Esophagus squamous epithelium (tissue), 5 donors: ENCODE measurements at places on chromosomes 5 and 9. TPM values are rescaled to one million over a fixed set of nuclear protein-coding genes. Genes with fewer than 3 reads are reported as not detected.

GRCh38 chr5:151900891-151901290, 23.8 kb downstream of the GLRA1 start:
- H3K4me1 ChIP-seq, result peaks cover 15% of the 10 kb centered on the region
- H3K27me3 ChIP-seq, result no peaks in the 10 kb centered on the region
- no peak for DNase-seq
- no peak overlapping the region for H3K27ac ChIP-seq
- H3K36me3 ChIP-seq, result no peaks in the 10 kb centered on the region
- no peak overlapping the region for H3K4me3 ChIP-seq

DNA sequence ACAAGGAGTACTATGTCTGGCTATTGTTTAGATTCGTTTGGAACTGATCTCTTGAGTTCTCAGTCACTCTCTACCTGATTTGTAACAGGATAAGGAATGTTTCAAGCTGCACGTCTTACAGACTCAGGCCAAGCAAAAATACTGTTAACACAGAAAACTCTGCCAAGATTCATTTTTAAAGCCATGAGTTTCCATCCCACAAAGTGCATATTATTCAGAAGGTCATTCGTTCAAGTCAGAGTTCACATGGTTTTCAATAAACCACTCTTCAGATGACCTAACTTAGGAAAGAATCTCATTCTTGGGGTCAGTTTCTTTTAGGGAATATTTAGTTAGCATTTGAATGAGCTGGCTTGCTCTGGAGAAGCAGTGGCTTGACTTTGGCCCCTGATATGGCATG, 49.3 kb downstream of the F2R start:
- H3K4me3 ChIP-seq, result no peak overlapping the region
- H3K27me3 ChIP-seq, result no peaks in the 10 kb centered on the region
- no peaks in the 10 kb centered on the region for H3K4me1 ChIP-seq
- no peak for DNase-seq

DNA sequence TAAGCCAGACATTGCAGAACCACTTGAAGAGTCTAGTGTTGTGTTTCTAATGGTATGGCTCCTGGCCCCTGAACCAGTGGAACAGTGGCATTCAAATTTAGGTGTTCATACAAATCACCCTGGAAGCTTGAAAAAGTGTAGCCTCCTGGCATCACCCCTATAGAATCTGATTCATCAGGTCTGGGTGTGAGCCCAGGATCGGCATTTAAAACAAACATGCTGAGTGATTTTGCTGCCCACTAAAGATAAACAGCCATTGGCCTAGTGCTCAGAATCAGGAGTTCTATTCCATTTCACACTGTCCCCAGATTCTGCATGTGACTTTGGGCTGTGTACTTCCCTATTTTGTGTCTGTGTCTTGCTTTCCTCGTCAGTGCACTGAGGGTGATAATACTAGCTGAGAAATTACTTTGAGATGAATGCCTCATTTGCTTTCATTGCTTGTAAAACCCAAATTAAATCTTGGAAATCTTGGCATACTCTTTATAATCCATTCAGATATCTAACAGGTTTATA, 241.5 kb upstream of the CLINT1 start:
- no peaks in the 10 kb centered on the region for H3K27me3 ChIP-seq
- H3K4me1 ChIP-seq, result no peaks in the 10 kb centered on the region
- H3K27ac ChIP-seq, result no peak overlapping the region

DNA sequence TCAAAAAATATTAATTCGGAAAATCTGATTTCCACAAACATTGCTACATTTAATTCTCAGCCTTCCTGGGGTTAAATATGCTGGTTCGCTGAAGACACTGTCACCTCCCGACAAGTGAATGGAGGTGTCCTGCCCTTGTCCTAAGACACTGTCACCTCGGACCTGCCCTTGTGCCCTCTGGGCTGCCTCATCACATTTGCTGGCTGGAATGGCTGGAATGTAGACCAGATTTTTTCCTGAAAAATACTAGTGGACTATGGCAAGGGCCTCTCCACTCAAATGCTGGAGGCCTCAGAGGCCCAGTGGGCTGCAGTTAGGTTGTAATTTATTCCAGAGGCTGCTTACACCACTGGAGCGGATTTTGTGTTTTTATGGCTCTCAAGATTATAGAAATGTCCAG, 28.2 kb downstream of the CACNA1B start:
- peaks cover 38% of the 10 kb centered on the region for H3K27me3 ChIP-seq
- H3K36me3 ChIP-seq, result no peaks in the 10 kb centered on the region
- no peaks in the 10 kb centered on the region for H3K4me1 ChIP-seq
- DNase-seq, result no peak
- no peak overlapping the region for H3K27ac ChIP-seq

- no peak overlapping the region for H3K4me3 ChIP-seq
- H3K27ac ChIP-seq, result peak overlapping the region; percentile 37
- DNase-seq, result no peak
These were observed 50.5 kb downstream of the HACD4 start for GRCh38 chr9:20980832-20981455.

DNA sequence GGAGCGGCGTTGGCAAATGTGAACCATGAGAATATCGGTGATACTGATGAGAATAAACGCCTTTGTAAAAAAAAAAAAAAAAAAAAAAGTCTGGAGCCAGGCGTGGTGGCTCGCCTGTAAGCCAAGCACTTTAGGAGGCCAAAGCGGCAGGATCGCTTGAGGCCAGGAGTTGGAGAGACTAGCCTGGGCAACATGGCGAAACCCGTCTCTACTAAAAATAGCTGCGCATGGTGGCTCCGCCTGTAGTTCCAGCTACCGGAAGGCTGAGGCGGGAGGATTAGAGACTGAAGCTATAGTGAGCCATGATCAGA, 425 bp upstream of the NFX1 start:
- H3K27me3 ChIP-seq, result no peaks in the 10 kb centered on the region
- no peaks in the 10 kb centered on the region for H3K36me3 ChIP-seq
- no peak for DNase-seq
- H3K4me3 ChIP-seq, result peak overlapping the region; percentile 59

GRCh38 chr9:91199739-91200497, 161.8 kb downstream of the AUH start:
- H3K4me1 ChIP-seq, result peaks cover 60% of the 10 kb centered on the region
- H3K4me3 ChIP-seq, result no peak overlapping the region
- H3K36me3 ChIP-seq, result no peaks in the 10 kb centered on the region
- H3K27me3 ChIP-seq, result no peaks in the 10 kb centered on the region

- no peak for DNase-seq
- H3K4me3 ChIP-seq, result no peak overlapping the region
- peaks cover 8% of the 10 kb centered on the region for H3K4me1 ChIP-seq
These were observed 398.3 kb downstream of the TLE4 start for GRCh38 chr9:79970146-79970425.

- no peaks in the 10 kb centered on the region for H3K4me1 ChIP-seq
- DNase-seq, result no peak
- no peak overlapping the region for H3K27ac ChIP-seq
- H3K4me3 ChIP-seq, result no peak overlapping the region
- H3K36me3 ChIP-seq, result no peaks in the 10 kb centered on the region
These were observed 29.6 kb downstream of the SPRY4 start for GRCh38 chr5:142295084-142295758.

DNA sequence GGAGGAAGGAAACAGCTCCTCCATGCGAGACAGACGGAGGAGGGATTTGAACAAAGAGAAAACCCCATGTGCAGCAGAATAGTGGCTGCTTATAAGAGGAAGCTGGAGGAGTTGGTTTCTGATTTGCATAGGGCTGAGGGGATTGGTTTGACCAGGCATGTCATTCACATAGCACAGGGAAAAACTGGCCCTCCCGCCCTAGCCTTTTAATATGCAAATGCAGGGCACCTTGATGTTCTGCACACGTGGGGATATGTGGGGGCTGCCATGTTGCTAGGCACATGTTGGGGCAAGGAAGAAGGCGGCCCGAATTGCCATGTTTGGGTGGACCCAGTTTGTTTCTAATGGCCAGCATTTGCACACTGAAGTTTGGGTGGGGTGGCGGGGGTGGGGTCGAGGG, 42.2 kb downstream of the OSMR start:
- H3K4me1 ChIP-seq, result no peaks in the 10 kb centered on the region
- H3K27me3 ChIP-seq, result no peaks in the 10 kb centered on the region
- no peak overlapping the region for H3K4me3 ChIP-seq

DNA sequence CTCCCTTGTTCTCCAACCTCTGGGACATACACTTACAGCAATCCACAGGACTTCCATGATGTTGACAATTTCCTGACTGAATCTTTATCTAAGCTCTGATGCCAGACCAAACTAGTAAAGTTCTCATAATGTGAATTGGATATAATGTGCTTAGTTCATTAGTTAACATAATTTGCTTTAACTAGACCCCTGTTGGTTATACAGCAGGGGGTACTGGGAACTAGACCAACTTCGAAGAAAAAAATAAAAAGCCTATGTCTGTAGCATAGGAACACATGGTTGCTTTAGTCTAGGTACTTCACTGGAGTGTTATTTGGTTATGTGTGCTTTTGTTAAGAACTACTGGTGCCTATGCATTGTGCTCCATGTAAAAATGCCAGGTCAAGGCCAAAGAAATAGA, 173.8 kb downstream of the ADAMTS6 start:
- H3K27ac ChIP-seq, result no peak overlapping the region
- no peak for DNase-seq
- H3K4me3 ChIP-seq, result no peak overlapping the region
- H3K4me1 ChIP-seq, result no peaks in the 10 kb centered on the region

- no peaks in the 10 kb centered on the region for H3K4me1 ChIP-seq
- no peaks in the 10 kb centered on the region for H3K27me3 ChIP-seq
- no peak overlapping the region for H3K4me3 ChIP-seq
- no peaks in the 10 kb centered on the region for H3K36me3 ChIP-seq
- H3K27ac ChIP-seq, result no peak overlapping the region
- no peak for DNase-seq
These were observed 219.3 kb upstream of the TRIM32 start for GRCh38 chr9:116467740-116468351.

DNA sequence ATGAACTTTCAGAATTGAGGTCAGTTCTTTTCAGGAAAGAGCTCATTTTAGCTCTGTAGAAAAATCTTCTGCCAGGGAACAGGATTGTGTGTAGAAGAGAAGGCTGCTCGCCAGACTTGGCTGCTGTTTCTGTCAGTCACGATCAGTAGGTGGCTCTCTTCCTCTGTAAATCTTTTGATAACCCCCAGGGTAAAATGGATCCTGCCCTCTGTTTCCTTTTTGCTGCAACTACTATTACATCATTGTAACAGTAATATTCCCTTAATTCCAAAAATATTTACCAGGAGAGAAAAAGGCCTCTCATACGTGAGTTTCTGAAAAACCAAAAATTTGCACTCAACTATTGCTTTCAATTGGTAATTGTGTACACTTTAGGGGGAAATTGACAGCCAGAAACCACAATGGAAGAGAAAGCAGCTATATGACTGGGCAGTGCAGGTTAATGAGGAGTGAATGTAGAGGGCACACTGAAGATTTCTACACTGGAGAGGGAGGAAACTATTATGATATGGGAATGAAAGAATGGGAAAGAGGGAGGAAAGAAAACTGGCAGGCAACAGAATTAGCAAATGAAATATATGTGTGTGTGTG, 12.3 kb downstream of the IFNA21 start:
- no peaks in the 10 kb centered on the region for H3K27me3 ChIP-seq
- no peak for DNase-seq
- no peak overlapping the region for H3K4me3 ChIP-seq
- H3K4me1 ChIP-seq, result no peaks in the 10 kb centered on the region
- no peaks in the 10 kb centered on the region for H3K36me3 ChIP-seq
- H3K27ac ChIP-seq, result no peak overlapping the region

The OTULINL gene
- 17.1 TPM for total RNA-seq

The TLR4 gene
- 9.1 TPM for total RNA-seq

The FBP2 gene
- total RNA-seq, result not detected

The CDH9 gene
- total RNA-seq, result not detected

The FAXDC2 gene
- 30.1 TPM for total RNA-seq

The KCNV2 gene
- not detected for total RNA-seq

The NR2F1-AS1 gene
- 11.3 TPM for total RNA-seq

The HAVCR2 gene
- 4.5 TPM for total RNA-seq

The ANKRD55 gene
- not detected for total RNA-seq

The MLANA gene
- total RNA-seq, result not detected
